NAMALWA (cell line): ENCODE measurements at places on chromosomes 11 and 22.

DNA sequence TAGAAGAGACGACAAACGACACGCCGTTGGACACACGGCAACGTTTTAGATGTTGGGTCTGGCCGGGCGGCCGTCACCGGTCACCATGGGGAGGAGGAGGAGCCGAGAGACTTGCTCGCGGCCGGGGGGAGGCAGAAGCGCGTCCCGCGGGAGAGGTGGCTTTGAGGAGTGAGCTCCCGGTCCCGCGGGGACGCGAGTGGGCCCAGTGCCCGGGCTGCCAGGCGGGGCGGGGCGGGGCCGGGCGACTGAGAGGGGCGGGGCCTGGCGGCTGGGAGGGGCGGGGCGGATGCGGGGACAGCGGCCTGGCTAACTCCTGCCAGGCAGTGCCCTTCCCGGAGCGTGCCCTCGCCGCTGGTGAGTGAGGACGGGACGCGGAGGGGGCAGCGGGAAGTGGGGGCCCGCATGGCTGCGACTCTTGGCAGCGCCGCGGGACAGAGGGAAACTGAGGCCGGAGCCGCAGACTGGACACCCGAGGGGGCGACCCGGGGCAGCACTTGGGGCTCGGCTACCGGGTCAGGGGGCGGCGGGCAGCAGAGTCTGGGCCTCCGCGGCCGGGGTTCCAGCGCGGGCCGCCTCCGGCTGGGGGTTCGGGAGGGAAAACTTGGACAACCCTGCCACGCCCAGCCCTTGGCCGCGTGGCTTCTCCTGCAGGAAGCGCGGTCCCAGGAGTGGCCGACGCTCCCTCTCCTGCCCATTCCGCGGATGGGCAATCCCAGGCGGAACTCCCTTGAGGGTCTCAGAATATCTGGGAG is at the start of gene TSPO:
TSPO (plus strand) TSS at position 309 of the 752 bp plus-strand sequence. CDS start 7,680 bp downstream, outside the sequence.
- no peak for DNase-seq

- DNase-seq, result no peak
These were observed 34.0 kb downstream of the IGLL5 start for GRCh38 chr22:22921575-22921974.

DNA sequence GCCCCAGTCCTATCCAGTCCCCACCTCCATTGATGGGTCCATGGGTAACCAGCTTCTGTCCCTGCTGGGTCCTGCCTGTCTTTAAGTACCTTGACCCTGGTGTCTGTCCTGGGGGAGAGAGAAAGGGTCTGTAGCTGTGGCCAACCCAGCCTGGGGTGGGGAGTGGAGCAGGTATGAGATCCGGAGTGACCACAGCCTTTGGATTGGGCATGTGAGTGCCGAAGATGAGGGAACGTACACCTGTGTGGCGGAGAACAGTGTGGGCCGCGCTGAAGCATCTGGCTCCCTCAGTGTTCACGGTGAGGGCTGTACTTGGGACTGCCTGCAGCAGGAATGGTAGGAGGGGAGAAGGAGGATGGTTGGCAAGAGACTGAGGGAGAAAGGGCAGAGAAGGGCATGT is 5.2 kb downstream of the ROBO3 start:
- DNase-seq, result no peak

DNA sequence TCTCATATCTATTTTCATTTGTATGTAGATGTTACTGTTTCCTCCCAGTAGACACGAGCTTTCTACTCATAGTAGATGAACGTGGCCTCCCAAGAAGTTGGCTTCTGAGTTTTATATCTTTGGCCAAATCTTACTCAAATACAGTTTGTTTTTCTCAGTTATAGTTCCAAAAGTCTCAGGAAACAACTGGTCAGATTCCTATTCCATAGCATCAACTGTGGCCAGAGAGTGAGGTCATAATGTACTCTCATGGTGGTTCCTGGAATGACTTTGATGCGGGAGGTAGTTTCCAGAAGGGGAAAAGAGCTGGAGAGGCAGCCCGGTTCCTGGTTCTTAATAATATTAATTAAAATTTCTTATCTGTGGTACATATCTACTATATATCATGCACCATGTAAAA is 77.3 kb downstream of the SLC17A6 start:
- no peak for DNase-seq

- no peak for DNase-seq
These were observed 543.2 kb upstream of the CCDC179 start for GRCh38 chr11:23403210-23404185.
